Activated T-helper 2 cell treated with anti-CD3 and anti-CD28 coated beads, Interferon-gamma antibody, Interleukin-2, Interleukin-4, amounts not matched to agents 10 μg/mL and 5 μg/mL and 100 μg/mL, durations not matched to agents 14 hours and 24 hours and 36 hours (primary cell): ENCODE measurements at places on chromosomes 3 and 15.

DNA sequence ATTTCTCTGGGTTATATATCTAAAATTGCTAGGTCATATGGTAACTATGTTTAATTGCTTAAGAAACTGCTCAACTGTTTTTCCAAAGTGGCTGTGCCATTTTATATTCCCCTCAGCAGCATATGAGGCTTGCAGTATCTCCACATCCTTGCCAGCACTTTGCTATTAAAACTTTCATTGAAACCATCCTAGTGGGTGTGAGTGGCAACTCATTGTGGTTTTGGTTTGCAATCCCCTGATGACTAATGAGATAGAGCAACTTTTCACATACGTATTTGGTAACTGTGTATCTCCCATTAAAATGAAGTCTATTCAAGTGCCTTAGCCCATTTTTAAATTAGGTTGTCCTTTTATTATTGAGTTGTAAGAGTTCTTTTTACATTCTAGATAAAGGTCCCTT lies 17.3 kb downstream of the KPNA1 start:
- peaks cover 44% of the 10 kb centered on the region for H3K4me1 ChIP-seq
- H3K36me3 ChIP-seq: peaks cover 58% of the 10 kb centered on the region
- no peak for DNase-seq

- H3K4me1 ChIP-seq: peaks cover 44% of the 10 kb centered on the region
- DNase-seq: no peak
- peaks cover 77% of the 10 kb centered on the region for H3K36me3 ChIP-seq
Observed at GRCh38 chr3:71031914-71032521, 551.5 kb downstream of the FOXP1 start.

GRCh38 chr15:22241451-22241850 lies 161.1 kb downstream of the OR4M2 start:
- no peak for DNase-seq
- no peak overlapping the region for H3K27ac ChIP-seq
- peaks cover 3% of the 10 kb centered on the region for H3K4me1 ChIP-seq
- H3K4me3 ChIP-seq: no peak overlapping the region

DNA sequence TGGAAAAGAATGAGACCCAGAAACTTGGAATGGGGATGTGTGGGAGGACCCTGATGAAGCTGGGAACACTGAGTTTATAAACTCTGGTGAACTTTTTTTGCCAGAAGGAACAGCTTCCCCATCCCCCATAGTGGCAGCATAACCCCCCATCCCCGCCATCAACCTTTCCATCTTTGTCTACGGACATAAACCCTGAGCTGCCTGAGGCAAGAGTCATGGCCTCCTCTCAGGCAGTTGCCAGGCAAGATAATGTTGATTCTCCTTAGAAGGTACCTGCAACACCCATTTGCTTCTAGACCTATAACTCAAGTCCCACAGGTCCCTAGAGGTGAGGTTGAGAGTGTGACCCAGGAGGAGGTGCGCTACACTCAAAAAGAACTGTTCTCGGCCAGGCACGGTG lies 11.5 kb downstream of the MAP4 start:
- H3K4me3 ChIP-seq: no peak overlapping the region
- peaks cover 7% of the 10 kb centered on the region for H3K36me3 ChIP-seq
- DNase-seq: no peak

- H3K4me1 ChIP-seq: peaks cover 5% of the 10 kb centered on the region
- H3K36me3 ChIP-seq: no peaks in the 10 kb centered on the region
- H3K27me3 ChIP-seq: peaks cover 18% of the 10 kb centered on the region
- H3K27ac ChIP-seq: no peak overlapping the region
Observed at GRCh38 chr15:79595306-79595705, 163.2 kb downstream of the MINAR1 start.

- no peaks in the 10 kb centered on the region for H3K36me3 ChIP-seq
- DNase-seq: peak; percentile 0
- no peaks in the 10 kb centered on the region for H3K27me3 ChIP-seq
Observed at GRCh38 chr15:63943829-63944680, 102.2 kb downstream of the DAPK2 start.

GRCh38 chr3:127610105-127610504 lies 11.9 kb downstream of the MCM2 start:
- no peak for DNase-seq
- peaks cover 93% of the 10 kb centered on the region for H3K36me3 ChIP-seq
- no peak overlapping the region for H3K27ac ChIP-seq
- H3K4me1 ChIP-seq: peaks cover 7% of the 10 kb centered on the region
- no peak overlapping the region for H3K4me3 ChIP-seq

GRCh38 chr3:27713078-27713423 lies 9.1 kb downstream of the EOMES start:
- peaks cover 18% of the 10 kb centered on the region for H3K36me3 ChIP-seq
- peak overlapping the region; percentile 25 for H3K27ac ChIP-seq
- peak overlapping the region; percentile 93 for H3K4me3 ChIP-seq
- H3K27me3 ChIP-seq: peaks cover 59% of the 10 kb centered on the region
- DNase-seq: no peak

GRCh38 chr15:31216215-31216911 lies 110.3 kb upstream of the KLF13 start:
- no peaks in the 10 kb centered on the region for H3K27me3 ChIP-seq
- peak overlapping the region; percentile 85 for H3K4me3 ChIP-seq
- peaks cover 28% of the 10 kb centered on the region for H3K4me1 ChIP-seq
- peak overlapping the region; percentile 93 for H3K27ac ChIP-seq
- DNase-seq: peak; percentile 72

DNA sequence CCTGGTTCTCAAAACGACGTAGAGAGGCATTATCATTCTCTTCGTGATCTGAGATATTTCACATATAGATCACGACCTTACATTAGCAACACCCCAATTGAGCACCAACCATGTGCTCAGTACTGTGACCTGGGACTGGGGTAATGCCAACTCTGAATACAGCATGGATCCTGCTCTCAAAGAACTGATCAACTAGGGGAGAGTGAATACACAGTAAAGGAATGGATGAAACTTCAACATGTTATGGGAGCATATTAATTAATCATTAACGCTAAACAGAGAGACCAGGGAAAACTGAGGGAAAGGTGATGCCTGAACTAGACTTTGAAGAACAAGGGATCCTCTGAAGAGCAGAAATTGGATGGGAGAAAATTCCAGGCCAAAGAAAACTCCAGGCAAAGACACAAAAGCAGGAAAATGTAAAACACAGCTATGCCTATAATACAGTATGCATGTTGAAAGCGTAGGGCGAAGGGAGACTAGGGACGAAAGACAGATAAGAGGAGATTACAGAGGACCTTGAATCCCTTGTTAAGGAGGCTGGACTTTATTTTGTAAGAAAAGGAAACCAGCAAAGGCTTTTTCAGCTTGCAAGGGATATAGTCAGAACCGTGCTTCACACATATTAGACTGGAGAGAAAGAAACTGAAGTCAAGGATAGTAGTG lies 105.7 kb downstream of the ANO10 start:
- H3K36me3 ChIP-seq: peaks cover 10% of the 10 kb centered on the region
- peaks cover 8% of the 10 kb centered on the region for H3K4me1 ChIP-seq
- no peak overlapping the region for H3K4me3 ChIP-seq

GRCh38 chr3:106981392-106981791 lies 395.8 kb upstream of the CCDC54 start:
- no peak overlapping the region for H3K4me3 ChIP-seq
- H3K27me3 ChIP-seq: no peaks in the 10 kb centered on the region
- DNase-seq: no peak
- H3K4me1 ChIP-seq: no peaks in the 10 kb centered on the region

DNA sequence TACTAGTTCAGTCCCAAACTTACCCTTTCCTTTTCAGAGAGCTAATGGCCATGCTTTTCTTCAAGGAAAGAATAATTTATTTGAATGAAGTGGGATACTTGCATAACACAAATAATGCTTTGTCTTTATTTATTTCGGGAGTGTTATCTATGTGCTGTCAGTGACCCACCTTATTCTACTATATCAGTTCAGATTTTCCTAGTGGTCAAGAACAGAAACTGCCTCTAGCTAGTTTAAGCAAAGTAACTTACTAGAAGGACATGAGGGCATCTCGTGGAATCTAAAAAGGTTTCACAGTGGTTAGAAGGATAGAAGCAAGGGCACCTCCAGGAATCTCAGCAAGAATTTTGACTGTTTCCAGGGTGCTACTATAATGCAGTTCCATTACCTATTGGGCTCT lies 3.8 kb upstream of the TIMMDC1 start:
- no peak for DNase-seq
- H3K27me3 ChIP-seq: no peaks in the 10 kb centered on the region

DNA sequence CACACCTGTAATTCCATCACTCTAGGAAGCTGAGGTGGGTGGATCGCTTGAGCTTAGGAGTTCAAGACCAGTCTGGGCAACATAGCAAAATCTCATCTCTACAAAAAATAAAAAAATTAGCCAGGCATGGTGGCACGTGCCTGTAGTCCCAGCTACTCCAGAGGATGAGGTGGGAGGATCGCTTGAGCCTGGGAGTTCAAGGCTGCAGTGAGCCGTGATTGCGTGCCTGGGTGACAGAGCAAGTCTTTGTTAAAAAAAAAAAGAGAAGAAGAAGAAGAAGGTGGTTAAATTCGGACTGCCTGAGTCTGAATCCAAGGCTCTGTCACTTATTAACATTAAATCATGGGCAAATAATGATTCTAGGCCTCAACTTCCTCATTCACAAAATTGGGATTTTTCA lies 51.0 kb downstream of the EOMES start:
- H3K36me3 ChIP-seq: no peaks in the 10 kb centered on the region
- no peak overlapping the region for H3K27ac ChIP-seq
- DNase-seq: no peak
- H3K4me1 ChIP-seq: peaks cover 13% of the 10 kb centered on the region
- no peaks in the 10 kb centered on the region for H3K27me3 ChIP-seq

DNA sequence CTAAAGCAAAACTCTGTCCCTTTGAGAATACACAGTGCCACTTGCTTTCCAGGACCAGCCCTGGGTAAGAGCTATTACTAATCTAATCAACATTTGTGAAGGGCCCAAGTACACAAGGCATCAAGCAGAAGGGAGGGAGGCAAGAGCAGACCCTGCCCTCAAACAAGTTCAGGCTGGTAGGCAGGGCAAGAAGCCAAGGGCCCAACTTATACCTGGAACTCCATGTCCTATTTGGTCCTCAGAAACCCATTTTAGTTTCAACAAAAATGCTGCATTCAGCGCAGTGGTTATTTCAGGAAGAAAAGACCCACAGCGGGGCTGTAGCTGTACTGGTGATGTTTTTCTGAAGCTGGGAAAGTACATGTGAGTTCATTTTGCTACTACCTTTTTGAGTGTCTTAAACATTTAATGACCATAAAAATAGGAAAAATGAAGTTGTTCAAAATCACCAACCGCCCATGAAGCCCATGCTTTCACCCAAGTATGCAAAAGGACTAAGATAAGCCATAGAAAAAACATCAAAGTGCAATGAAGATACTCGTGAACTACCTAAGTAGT lies 2.8 kb downstream of the RPS17 start:
- peaks cover 18% of the 10 kb centered on the region for H3K4me1 ChIP-seq
- H3K27ac ChIP-seq: peak overlapping the region; percentile 75
- H3K4me3 ChIP-seq: peak overlapping the region; percentile 95
- peaks cover 68% of the 10 kb centered on the region for H3K36me3 ChIP-seq
- no peak for DNase-seq

GRCh38 chr3:141380987-141381386 lies 12.7 kb downstream of the ZBTB38 start:
- no peak overlapping the region for H3K4me3 ChIP-seq
- peaks cover 21% of the 10 kb centered on the region for H3K4me1 ChIP-seq
- H3K27me3 ChIP-seq: peaks cover 3% of the 10 kb centered on the region
- no peak for DNase-seq
- H3K36me3 ChIP-seq: no peaks in the 10 kb centered on the region
- H3K27ac ChIP-seq: no peak overlapping the region

DNA sequence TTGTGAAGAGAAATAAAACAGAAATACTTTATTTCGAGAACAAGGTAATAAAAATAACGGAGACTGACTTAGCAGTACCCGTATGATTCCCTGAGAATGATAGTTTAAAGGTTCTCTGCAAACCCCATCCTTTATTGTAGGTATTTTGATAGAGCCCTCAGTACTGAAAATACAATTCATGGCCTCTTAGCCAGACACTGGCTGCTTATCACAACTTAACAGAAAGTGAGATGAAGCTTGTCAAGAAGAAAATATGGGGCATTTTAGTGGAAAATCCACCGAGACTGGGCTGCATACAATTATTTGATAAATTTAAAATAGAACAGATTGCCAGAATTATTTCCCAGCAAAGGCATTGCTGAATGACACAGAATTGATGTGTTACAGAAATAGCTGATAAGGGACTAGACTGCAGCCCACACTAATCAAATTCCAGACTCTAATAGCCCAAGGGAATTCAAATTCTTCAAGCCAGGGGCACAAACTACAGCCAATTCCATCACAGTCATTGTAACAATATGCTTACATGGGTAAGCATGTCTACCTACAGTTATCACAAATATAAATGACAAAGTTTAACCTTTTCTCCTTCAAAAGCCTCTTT lies 521.9 kb downstream of the PLOD2 start:
- no peak for DNase-seq
- H3K27me3 ChIP-seq: no peaks in the 10 kb centered on the region
- H3K4me3 ChIP-seq: no peak overlapping the region
- no peak overlapping the region for H3K27ac ChIP-seq
- H3K4me1 ChIP-seq: no peaks in the 10 kb centered on the region

- peaks cover 15% of the 10 kb centered on the region for H3K4me1 ChIP-seq
- H3K36me3 ChIP-seq: peaks cover 17% of the 10 kb centered on the region
- DNase-seq: no peak
Observed at GRCh38 chr15:82945326-82945725, 7.2 kb downstream of the HOMER2 start.

- no peak overlapping the region for H3K27ac ChIP-seq
- no peaks in the 10 kb centered on the region for H3K36me3 ChIP-seq
- H3K27me3 ChIP-seq: no peaks in the 10 kb centered on the region
- no peak for DNase-seq
Observed at GRCh38 chr15:44918136-44918535, 38.4 kb upstream of the TERB2 start.

GRCh38 chr15:65912235-65912634 lies 42.9 kb downstream of the RAB11A start:
- H3K4me3 ChIP-seq: no peak overlapping the region
- no peak overlapping the region for H3K27ac ChIP-seq
- no peak for DNase-seq
- H3K4me1 ChIP-seq: peaks cover 5% of the 10 kb centered on the region
- H3K27me3 ChIP-seq: no peaks in the 10 kb centered on the region

DNA sequence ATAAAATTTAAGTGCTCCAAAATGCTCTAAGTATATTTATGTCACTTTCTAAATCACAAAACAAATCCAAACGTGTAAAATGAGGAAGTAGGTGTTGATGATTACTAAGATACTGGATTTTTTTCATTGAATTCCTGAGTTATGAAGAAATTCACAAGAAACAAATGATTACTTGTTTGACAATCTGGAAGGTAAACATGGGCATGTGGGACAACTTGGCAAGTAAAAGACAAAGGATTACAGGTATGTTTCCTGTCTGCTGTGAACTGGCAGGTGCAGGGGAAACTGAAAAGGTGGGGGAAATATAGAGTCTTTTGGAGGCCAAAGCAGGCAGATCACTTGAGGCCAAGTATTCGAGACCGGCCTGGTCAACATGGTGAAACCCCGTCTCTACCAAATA lies 252.7 kb upstream of the AZI2 start:
- H3K27me3 ChIP-seq: no peaks in the 10 kb centered on the region
- DNase-seq: no peak
- H3K27ac ChIP-seq: no peak overlapping the region
- no peak overlapping the region for H3K4me3 ChIP-seq

- no peak overlapping the region for H3K4me3 ChIP-seq
- no peaks in the 10 kb centered on the region for H3K27me3 ChIP-seq
- no peak overlapping the region for H3K27ac ChIP-seq
- no peak for DNase-seq
- no peaks in the 10 kb centered on the region for H3K4me1 ChIP-seq
Observed at GRCh38 chr3:76551739-76552138, 488.2 kb upstream of the ROBO2 start.
